ENCODE measurements at places on chromosomes 12 and 14.

DNA sequence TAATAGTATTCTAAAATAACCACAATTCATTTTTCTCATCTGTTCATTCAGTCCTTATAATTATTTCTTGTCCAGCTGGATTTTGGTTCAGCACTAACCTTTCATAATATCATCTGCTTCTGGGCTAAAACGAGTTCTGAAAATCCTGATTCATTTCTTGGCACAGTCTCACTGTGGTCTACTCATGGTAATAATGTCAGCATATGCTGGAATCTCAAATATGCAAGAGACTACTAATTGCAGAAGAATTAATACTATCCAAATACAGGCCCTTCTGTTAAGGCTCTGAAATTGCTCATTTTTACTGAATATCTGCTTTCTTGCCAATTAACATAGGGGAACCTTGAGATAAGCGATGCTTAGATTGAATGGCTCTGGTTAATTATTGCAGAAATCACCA, 597.1 kb downstream of the RPL10L start:
- no peak for DNase-seq

DNA sequence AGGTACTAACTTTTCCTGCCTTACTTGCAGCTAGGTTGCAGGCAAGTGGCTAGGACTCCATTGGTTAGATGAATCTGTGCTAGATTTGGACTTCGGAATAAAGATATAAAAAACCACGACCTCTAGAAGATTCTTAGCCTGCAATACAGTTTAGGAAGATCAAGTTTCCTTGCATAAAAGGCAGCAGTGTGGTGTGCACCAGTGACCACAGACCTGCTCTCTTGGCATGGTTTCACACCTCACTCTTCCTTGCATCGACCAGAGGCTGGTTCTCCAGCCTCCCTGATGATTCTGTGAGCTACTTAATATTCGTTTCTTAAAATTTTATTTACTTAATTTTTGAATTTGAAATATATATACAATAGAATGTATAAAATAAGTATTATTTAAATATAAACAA, 9.8 kb downstream of the KLHDC1 start:
- no peak for DNase-seq

- peak; percentile 52 for DNase-seq
Observed at GRCh38 chr12:45415393-45415817, 199.5 kb downstream of the ANO6 start.

- no peak for DNase-seq
Observed at GRCh38 chr14:101288436-101289229, 272.7 kb upstream of the DIO3 start.

DNA sequence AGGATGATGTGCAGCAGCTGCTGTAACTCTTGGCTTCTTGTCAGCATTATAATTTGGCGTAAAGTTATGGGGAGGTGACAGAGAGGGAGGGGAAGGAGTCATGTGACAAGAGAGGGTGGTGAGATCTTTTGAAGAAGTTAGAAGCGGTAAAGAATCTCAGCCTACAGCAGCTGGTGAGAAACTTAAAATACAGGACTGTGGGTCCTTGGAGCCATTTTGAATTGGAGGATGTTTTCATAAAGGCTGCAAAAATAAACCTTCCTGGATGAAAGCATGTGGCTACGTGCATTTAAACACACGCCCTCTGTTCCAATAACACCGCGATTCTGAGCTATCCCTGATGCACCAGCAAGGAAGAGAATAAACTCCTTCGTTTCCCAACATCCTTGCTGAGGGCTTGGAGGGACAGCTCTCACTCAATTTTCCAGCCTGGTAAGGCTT, 133.7 kb downstream of the TMEM30B start:
- no peak for DNase-seq

DNA sequence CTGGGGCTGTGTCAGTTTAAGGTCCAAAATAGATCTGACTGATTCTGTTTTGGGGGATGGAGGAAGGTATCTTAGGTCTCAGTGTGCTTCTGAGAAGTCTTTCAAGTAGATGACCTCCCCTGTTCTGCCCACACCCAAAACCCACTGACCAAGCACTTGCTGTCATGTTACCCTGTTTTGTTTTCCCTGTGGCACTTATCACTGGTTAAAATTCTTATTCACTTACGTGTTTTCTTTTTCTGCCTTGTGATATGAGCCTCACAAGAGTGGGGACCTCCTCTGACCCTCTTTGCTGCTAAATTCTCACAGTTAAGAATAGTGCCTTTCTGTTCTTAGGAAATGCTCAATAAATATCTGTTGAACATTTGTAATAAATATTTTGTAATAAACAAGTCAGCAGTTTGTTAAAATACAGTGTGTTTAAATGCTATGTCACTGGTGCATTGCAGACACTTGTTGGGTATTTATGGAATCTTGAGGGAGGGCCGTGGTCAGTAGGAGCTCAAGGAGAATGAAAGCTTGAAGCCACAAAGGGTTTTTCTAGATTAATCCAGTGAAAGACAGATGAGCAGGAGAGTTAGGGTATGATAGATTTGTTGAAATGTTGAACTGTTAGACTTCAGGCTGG, 20.9 kb downstream of the PLEKHA5 start:
- no peak for DNase-seq

- no peak for DNase-seq
Observed at GRCh38 chr14:38176379-38176778, 31.3 kb upstream of the SSTR1 start.

DNA sequence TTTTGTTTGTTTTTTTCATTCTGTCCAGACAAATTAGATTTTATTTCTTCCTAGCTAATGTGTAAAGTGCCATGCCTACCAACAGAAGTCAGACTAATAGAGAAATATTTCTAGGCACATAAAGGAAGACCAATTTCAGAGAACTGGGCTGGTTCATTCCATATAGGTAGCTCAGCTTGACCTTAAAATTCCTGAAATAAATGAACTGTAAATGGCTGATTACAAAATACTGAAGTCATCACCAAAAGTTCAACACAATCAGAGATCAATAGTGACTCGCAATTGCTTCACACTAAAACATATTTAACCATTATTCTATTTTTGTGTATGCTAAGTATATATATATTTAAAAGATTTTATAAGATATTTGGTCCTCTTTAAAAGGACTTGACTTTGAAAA, 34.2 kb downstream of the PTPRB start:
- no peak for DNase-seq

DNA sequence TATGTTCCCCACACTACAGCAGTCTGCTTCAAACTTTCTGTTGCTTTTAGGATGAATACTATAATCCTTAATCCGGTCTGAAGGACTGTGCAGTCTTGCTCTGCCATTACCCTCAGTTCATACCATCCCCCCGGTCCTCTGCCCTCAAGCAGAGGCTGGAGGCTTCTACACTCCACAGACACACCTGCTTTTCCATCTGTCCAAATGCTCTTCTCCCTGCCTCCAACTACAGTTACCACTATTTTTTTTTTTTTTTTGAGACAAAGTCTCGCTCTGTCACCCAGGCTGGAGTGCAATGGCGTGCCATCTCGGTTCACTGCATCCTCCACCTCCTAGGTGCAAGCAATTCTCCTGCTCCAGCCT, 19.3 kb upstream of the KCNH3 start:
- DNase-seq: no peak

DNA sequence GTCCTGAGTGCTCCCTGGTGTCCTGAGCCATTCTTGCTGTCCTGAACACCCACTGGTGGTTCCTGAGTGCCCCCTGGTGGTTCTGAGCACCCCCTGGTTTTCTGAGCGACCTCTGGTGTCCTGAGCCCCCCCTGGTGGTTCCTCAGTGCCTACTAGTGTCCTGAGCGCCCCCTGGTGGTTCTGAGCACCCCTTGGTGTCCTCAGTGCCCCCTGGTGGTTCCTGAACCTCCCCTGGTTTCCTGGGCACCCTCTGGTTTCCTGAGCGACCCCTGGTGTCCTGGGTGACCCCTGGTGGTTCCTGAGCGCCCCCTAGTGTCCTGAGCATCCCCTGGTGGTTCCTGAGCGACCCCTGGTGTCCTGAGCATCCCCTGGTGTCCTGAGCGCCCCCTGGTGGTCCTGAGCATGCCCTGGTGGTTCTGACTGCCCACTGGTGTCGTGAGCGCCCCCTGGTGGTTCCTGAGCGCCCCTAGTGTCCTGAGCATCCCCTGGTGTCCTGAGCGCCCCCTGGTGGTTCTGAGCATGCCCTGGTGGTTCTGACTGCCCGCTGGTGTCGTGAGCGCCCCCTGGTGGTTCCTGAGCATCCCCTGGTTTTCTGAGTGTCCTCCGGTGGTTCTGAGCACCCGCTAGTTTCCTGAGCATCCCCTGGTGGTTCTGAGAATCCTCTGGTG, 473.1 kb downstream of the TMEM121 start:
- peak; percentile 64 for DNase-seq

DNA sequence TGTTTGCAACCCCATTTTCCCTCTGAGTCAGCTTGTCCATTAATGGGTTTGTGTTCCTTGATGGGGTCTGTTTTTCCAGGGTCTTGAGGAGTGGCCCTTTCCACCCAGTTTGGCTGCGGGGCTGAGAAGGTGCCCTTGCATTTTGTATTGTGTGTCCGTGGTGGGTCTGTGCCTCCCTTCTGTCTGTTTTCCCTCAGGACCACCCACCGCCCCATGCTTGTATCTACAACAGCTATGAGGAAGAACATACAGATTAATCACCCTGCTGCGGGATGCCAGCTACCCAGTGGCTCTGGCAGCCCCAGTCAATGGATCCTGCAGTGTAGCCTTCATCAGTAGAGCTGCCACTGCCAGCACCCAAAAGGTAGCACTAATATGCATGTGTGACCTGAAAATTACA, 235.7 kb downstream of the CACNA1C start:
- DNase-seq: no peak

GRCh38 chr12:60174476-60174875, 578.6 kb downstream of the SLC16A7 start:
- no peak for DNase-seq
